Ovary (tissue), 10 donors: ENCODE measurements at places on chromosomes 2 and 18.
A peak's percentile ranks its signal among the peaks of the same experiment; 100 is the strongest.

DNA sequence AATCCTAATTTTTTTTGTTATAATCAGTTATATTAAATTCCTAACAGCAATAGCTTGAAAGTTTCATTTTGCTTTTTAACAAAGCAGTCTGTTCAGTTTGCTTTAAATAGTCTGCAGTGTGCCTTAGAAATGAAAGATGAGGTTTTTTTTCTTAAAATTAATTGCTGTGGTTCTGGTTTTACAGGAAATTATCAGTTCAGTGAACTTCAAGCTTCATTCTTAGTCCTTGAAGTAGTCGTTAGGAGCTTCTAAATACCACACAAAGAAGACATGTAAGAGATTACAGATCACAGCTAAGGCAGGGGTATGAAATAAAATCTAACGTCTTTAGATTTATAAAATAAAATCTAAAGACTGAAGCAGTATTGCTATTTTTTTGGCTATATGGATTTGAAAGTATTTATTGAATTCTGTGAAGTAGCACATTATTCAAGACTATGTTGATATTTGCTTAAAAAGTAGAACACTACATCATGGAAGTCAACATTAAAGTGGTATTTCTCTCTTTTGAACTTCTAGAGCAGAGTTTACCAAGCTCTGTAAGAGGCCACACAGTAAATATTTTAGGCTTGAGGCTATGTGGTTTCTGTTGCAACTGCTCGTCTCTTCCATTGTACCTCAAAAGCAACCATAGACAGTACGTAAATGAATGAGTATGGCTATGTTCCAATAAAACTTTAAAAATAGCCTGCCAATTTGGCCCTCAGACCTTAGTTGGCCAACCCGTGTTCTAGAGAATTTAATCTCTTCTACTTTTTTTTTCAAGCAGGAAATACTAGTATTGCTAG lies 81.5 kb upstream of the STON1 start:
- no peak for DNase-seq

GRCh38 chr2:230925879-230926765 lies 1.1 kb upstream of the GPR55 start:
- no peak for DNase-seq

DNA sequence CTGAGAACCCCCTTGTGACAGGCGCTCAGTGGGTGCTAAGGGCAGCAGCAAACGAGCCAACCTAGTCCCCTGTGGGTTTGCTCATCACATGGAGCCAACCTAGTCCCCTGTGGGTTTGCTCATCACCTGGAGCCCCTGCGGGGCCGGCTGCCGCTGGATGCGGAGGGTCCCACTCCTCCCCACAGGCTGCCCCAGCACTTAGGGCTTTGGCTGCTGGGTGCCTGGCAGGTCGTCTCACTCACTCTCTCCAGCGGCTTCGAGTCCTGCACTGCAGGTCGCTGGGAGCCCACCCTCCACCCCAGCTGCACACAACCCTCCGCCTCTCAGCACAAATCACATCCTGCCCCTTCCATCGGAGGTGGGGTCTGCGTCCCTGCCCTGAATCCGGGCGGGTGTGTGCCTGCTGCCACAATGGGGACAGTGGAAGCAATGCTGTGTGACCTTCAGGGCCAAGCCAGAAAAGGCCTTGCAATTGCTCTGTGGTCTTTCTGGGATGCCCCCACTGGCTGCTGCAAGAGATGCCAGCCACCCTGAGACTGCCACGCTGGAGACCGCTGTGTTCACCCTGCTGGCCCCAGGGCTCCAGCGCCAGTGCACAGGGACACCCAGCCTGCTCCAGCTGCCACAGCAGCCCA lies 248.1 kb upstream of the SALL3 start:
- no peak for DNase-seq

DNA sequence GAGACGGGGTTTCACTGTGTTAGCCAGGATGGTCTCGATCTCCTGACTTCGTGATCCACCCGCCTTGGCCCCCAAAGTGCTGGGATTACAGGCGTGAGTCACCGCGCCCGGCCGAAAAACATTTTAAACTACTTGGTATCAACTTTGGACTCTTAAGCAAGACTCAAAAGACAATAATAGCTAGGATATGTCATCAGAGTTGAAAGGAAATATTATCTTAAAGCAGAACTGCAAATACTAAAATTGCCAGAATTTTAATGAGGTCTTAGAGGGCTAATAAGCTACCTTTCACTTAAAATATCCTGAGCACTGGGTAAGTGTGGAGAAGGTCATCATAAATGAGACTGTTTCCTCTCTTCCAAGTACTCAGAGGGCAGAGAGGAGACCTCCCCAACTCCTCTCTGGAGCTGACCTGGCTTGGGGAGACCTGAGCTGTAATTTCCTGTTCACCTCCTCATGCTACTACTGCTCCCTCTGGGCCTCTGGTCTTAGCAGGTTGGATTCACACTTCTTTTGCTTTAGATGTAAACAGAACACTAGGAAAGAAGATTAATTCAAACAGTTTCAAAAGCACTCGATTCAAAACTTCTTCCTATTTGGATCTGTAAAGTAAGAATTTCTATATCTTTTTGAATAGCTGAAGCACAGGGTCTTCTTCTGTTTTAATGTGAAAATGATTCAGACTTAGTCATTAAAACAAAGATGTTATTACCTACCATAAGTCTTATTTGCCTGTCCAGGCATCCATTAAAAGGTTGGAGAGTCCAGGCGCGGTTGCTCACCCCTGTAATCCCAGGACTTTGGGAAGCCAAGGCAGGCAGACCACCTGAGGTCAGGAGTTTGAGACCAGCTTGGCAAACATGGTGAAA lies 16.5 kb downstream of the CNRIP1 start:
- no peak for DNase-seq

DNA sequence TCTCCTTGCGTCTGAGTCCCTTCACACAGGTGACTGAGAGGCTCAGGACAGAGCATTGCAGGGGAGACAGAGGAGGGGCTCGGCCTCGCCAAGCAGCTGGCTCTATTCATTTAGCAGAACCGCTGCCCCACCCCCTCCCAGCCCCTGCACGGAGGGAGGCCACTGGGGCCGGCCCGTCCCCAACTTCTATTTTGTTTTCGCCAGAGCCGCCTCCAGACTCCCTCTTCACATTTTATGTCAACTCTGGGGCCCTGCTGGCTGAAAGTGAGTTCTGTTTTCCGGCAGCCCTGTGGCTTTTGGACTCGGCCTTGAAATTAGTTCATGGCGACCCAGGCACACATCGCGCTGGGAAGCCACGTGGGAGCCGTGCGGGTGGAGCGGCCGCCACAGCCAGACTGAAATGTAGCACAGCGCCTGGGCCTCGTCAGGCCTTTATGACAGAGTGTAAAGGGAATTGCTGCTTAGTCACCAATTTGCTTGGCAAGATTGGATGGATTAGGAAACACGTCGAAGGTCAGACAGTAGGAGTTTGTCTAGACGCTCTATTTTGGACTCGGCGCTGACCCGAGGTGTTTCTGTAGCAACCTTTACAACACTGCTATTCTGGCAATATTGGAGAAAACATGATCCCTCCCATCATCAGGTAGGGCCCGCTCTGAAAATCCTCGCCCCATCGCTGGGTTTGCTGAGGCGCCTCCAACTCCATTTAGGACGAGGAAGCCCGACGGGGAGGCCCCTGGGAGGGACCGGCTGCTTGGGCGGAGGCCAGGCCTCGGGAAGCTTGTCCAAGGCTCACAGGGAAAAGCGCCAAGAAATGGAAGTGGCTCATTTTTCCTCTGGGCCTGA lies 90.7 kb upstream of the CTDP1 start:
- peak; percentile 94 for DNase-seq

DNA sequence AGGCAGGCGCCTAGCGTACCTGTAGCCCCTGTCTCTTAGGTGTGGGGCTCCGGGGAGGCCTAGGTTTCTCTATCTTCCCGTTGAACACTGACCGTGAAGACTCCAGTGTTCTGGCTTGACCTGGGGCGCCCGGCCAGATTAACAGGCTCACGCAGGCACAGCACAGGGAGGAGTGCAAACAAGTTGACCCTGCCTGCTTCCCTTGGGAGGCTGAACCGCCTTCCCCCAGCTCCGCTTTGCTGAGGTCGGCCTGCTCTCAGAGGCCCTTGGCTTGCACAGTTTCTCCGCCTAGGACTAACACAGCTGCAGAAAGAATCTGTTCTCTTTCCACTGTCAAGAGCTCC lies 567 bp downstream of the PCYOX1 start:
- peak; percentile 89 for DNase-seq

DNA sequence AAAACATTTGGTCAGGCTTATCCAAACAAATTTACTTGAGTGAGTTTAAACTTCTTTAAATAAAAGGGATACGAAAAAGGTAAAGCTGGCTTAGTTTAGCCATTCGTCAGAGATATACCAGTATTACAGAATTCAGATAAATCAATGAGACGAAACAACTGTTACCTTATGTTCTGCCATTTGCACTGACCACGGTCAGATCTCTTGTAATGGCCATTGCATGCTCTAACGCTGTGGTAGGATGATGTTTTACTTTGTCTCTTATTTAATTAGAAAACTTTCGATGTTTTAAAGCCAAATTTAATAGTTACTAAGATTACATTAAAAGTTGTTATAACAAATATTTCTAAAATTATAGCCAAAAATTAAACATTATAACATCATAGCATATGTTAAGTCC lies 1.5 kb downstream of the C18orf54 start:
- DNase-seq = no peak

DNA sequence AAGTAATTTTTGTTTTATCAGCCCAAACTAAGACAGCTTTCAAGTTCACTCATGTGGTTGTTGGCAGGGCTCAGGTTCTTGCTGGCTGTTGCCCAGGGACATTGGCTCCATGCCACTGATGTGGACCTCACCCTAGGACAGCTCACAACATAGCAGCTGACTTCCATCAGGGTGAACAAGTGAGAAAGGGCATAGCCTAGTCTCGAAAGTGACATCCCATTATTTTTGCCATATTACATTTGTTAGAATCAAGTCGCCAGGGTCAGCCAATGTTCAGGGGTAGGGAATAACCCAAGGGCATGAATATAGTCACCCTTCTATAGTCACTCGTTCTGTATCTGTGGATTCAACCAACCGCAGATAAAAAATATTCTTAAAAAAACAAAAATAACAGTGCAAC lies 10.7 kb upstream of the CWC22 start:
- DNase-seq = no peak
